ENCODE measurements at places on chromosomes 16 and 17.
A peak's percentile ranks its signal among the peaks of the same experiment; 100 is the strongest.

DNA sequence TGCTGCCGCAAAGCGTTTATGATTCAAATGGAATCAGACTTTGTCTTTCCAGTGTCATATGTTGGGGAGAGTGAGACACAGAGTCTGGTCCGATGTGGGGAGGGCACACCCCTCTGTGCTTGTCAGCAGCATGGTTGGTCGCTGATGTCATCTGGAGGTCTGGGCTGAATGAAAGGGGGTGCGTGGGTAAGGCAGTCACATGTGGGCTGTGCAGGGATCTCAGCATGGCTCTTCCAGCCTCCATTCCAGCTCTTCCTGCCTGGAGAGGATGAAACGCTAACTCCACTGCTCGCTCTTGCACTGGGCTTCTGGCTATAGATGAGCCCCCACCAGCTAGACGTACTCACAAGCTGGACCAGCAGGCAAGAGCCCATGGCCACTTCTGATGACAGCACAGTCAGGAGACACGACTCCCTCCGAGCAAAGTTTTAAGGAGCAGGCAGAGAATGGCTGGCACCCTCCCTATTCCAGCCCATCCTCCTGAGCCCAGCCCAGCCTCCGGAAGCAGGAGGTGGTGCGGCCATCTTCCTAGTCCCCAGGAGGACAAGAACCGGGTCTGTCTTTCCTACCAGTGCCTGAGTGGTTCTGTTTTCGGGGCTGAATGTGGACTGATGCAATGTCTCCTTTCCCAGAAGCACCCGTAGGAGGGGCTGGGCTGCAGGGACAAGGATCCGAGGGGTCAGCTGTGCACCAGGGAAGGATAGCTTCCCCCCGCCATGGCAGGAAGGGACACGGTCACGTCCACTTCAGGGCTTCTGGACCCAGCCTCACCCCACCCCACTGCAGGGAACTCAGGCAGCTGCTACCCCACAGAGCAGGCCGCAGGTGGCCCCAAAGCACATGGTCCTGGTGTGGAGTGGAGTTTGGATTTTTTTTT is 41.5 kb upstream of the CBFA2T3 start:
- DNase-seq = no peak

DNA sequence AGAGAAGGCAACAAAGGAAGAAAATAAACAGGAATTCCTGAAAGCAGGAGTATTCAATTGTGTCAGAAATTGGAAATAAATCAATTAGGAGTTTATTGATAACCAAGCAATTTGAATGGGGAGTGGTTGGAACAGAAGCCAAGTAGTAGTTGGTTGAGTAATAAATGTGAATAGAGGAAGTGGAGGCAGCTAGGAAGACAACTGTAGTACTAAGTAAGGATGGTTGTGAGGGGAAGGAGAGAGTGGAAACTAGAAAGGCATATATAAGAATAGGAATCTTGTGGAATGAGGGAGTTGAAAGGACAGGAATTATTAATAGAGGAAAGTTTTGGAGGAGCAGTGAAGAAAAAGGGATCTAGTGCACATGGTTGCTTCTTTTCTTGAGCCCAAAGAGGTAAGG is 34.4 kb downstream of the NFAT5 start:
- no peak for DNase-seq

- DNase-seq = no peak
Observed at GRCh38 chr17:56793531-56793930, 40.2 kb downstream of the C17orf67 start.

DNA sequence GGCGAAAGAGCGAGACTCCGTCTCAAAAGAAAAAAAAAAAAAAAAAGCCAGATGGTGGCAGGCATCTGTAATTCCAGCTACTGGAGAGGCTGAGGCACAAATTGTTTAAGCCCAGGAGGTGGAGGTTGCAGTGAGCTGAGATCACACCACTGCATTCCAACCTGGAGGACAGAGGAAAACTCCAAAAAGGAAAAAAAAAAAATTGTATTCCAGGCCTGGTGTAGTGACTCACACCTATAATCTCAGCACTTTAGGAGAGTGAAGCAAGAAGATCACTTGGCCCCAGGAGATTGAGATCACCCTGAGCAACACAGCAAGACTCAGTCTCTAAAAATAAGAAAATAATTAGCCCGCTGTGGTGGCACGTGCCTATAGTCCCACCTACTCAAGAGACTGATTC is 20.1 kb downstream of the HBQ1 start:
- peak; percentile 58 for DNase-seq

DNA sequence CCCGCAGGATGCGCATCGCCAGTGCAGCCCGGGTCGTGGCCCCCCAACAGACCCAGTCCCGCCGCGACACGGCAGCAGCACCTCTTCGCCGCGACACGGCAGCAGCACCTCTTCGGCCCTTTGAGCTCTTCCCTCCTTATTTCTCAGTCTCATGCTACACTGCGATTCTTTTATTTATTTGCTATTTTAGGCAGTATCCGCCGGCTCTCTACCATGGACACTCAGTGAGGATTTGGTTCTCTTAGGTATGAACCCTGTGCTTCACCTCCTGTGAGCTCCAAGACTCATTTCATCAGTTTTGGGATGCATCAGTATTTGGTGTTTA is 8.3 kb upstream of the MAP2K3 start:
- no peak for DNase-seq

- DNase-seq = peak; percentile 5
Observed at GRCh38 chr17:33469911-33470310, 176.8 kb upstream of the ASIC2 start.

DNA sequence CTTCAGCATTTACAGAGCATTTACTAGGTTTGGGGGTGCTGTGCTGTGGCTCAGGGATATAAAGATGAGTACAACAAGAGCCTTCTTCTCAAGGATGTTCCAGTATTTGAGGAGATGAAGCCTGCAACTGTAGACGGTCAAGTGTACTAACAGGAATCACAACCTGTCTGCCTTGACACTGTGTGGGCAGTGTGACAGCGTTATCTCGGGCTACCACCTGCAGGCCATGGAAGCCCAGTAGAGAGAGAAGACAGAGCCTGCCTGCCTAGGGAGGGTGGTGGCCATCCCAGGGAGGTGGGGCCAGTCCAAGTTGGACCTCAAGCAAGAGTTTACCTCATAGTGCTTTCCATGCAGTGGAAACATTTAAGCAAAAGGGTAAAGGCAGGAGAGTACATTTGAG is 215.1 kb upstream of the ASIC2 start:
- no peak for DNase-seq

DNA sequence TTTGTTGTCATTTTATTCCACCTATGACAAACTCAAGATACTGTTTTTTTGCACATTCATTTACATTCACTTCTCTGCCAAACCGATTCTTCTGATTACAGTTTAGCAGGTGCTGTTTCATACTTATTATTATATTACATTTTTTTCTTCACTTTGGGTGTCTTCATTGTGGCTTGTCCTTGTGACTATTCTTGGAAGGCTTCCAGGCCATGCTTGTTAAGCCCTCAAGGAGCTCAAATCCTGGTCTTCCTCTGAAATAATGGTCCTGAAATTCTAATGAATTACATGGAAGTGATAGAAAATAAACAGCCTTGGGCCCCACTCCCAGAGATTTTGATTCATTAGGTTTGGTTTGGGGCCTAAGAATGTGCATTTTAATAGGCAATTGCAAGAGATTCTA is 1.4 kb downstream of the KRTAP2-4 start:
- DNase-seq = no peak

DNA sequence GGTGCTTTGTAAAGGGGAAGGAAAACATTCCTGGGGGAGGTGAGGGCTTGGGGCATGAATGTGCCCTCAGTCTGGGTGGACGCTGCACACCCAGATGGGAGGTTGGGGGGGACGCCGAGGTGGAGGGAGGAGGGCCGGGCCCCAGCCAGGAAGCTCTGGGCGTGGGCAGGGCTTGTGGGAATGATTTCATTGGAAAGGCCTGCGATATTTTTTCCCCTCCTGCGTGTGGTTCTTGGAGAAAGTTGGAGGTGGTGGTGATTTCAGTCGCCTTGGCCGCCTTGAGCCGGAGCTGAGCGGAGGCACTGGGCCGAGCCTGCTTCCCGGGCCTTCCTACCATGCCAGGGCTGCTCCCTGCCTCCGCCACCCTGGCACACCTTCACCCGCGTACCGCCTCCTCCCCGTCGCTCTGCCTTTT is 26.4 kb upstream of the CLEC18A start:
- DNase-seq = peak; percentile 93

- no peak for DNase-seq
Observed at GRCh38 chr17:38733982-38734973, 4.1 kb downstream of the CISD3 start.

DNA sequence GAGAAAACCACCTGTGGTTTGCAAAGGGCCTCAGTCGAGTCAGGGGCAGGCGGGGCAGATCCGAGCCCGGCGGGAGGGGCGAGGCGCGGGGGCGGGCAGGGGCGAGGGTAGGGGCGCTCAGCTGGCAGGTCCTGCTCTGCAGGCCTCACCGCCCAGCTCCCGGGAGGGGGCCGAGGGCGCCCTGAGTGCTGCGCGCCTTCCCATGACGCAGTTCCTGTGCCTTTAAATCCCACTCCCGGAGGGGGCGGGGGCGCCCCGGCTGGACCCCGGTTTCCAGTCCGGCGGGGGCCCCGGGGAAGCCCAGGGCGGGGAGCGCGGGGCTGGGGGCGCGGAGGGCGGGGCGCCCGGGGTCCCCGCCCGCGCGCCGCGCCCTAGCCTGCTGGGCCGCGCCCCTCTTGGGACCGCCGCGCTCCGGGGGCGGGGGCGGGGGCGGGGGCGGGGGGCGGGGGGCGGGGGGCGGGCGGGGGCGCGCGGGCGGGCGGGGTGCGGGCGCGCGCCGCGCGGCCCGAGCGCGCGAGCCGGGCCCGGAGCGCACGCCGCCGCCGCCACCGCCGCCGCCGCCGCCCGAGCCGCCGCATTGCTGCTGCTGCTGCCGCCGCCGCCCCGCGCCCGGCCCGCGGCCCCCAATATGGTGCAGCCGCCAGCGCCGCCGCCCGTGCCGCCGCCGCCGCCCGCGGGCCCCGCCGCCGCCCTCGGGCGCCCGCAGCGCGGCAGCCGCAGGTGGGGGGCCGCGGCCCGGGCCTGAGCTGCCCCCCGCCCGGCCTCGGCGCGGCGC is at the start of gene JPH3:
JPH3 (plus strand) TSS at position 508 of the 775 bp plus-strand sequence. CDS start 639 bp downstream, outside the sequence.
- DNase-seq = no peak

- peak; percentile 97 for DNase-seq
Observed at GRCh38 chr17:8435245-8436168, at the start of gene NDEL1. TSS of gene NDEL1 (plus strand) at chr17:8435884. CDS start at chr17:8444272, 8,388 bp downstream.

DNA sequence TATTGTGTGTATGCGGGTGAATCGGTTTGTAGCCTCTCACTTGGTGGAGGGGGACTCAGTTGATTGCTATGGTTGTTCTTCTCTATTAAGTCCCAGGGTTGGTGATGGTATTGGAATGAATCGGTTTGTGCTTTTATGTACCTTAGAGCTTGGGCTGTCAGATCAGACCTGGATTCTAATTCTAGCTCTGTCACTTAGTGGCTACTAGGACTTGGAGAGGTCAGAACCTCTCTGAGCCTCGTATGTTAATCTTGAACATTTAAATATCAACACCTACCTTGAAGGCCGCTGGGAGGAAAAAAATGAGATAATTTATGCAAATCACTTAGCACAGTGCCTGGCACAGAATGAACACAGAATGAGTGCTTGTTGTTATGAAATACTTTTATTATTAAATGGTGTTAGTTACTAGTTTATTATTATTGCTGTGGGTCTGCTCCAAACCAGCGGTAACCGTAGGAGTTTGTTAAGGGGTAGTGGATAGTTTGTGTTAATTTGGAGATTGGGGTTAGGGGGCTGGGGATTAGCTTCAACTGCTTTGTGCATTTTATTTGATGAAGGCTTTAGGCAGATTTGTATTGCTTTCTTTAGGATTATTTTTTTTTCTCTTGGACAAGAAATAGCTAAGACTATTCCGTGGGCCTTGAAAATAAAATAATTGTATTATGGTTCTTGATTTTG is 3.5 kb downstream of the KDM6B start:
- DNase-seq = peak; percentile 13

- DNase-seq = no peak
Observed at GRCh38 chr16:86384263-86384649, 126.1 kb upstream of the FOXF1 start.

DNA sequence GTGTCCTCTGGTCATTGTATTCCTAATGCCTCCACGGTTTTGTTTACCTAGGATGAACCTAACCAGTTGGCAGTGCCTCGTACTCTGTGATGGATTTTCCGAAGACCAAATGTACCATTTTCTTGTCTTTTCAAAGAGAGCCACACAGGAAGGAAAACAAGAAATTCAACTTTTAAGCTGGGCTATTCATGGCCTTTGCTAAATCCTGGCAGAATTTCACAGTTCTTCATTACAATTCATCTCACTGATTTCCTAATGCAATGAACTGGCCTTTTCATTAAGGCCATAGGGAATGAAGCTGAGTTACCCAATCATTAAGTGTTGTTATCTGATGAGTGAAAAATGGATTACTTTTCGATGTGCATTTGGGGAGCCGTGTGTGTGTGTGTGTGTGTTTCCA is 7.9 kb upstream of the KCNJ16 start:
- DNase-seq = no peak

DNA sequence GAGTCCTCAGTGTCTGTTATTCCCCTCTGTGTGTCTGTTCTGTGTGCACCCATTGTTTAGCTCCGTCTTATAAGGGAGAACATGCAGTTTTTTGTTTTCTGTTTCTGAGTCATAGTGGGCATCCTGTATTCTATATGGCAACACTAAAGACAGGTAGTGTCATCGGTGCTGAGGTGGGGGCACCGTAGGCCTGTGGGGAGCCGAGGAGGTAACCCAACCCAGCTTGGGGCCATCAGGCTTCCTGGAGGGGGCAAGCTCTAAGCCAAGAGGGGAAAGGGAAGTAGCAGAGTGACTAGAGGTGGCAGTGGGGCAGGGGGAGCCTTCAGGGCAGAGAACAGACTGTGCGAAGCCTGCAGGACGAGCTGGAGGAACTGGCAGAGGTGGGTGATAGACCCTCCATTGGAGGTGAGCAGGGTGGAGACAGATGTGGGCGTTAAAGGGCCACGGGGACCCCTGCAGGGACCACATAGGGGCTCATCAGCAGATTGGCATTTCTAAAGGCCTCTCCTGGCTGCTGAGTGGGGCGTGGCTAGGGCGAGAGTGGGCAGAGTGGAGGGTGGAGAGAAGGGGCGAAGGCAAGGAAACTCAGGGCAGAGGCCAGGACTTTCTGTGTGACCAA is 36.5 kb downstream of the CPNE2 start:
- no peak for DNase-seq

GRCh38 chr17:64081802-64082799 is 47.8 kb downstream of the ERN1 start:
- DNase-seq = peak; percentile 85

- DNase-seq = peak; percentile 40
Observed at GRCh38 chr17:80220054-80220735, at the start of the genes SGSH and SLC26A11. TSS of gene SGSH (minus strand) at chr17:80220333. CDS start at chr17:80220313, 20 bp downstream. TSS of gene SLC26A11 (plus strand) at chr17:80220427. CDS start at chr17:80221561, 1,134 bp downstream.

- DNase-seq = no peak
Observed at GRCh38 chr17:41730479-41730878, 4.0 kb downstream of the HAP1 start.

All from fibroblast of the aortic adventitia (primary cell).